Naive thymus-derived CD4-positive, alpha-beta T cell (primary cell): ENCODE measurements at places on chromosomes 4 and X. TPM values are rescaled to one million over a fixed set of nuclear protein-coding genes. Genes with fewer than 3 reads are reported as not detected.

DNA sequence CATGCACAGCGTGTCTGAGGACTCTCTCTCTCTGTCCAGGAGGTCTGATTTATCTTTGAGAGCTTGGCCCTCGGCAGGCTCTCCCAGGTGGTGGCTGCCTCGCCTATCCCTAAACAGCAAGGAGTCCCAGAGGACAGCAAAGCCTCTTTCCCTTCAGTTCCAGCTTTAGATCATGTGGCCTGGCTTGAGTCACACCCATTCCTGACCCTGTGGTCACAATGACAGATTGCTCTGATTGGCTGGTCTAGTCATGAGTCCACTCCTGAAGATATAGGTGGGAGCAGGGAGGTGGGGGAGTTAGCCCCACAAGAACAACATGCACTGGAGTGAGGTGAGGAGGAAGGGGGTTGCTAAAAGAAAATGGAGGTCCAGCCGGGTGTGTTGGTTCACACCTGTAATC, 12.1 kb upstream of the PORCN start:
- no peak for DNase-seq

DNA sequence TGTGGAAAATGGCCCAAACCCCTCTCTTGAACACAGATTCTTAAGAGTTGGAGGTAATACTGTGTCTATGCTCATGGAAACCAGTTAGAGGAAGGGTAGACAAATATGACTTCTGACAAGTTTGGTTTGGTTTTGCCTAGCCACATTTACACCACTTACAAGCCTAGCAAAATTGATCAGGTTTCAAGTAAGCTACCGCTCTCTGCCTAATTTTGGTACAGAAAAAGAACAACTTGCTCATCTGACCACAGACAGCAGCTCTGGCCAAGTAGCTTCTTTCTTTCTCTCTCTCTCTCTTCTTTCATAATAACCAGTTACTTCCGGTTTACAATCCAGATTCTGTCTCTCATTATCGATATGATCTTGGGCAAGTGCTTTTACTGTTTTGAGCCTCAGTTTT, 260.0 kb downstream of the GLUD2 start:
- no peak for DNase-seq

GRCh38 chr4:52714597-52715254, 36.5 kb downstream of the ERVMER34-1 start:
- no peak for DNase-seq

GPC4 gene
- 0.20 TPM for total RNA-seq

SH3D19 gene
- 1.0 TPM for total RNA-seq

SLC6A14 gene
- total RNA-seq = not detected
